Central memory CD4-positive, alpha-beta T cell (primary cell): ENCODE measurements at places on chromosomes 6 and 20.
A peak's percentile ranks its signal among the peaks of the same experiment; 100 is the strongest.

DNA sequence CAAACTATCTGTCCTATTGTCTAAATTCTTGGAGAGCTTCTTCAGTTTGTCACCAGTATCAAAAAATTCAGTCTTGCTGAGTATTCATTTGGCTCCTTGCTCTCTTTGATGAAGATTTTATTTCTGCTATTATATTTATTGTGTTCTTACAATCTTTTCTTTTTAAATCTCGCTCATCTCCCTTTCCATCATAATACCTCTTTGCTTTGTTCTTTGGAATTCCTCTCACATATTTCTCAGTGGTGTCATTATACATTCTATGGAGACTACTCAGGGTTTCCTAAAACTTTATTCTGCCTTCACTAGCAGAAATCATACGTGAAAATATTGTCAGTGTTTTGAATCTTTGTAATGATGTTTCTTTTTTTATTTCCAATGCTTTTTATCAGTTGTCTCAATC is 445.2 kb upstream of the ID4 start:
- no peak for DNase-seq

DNA sequence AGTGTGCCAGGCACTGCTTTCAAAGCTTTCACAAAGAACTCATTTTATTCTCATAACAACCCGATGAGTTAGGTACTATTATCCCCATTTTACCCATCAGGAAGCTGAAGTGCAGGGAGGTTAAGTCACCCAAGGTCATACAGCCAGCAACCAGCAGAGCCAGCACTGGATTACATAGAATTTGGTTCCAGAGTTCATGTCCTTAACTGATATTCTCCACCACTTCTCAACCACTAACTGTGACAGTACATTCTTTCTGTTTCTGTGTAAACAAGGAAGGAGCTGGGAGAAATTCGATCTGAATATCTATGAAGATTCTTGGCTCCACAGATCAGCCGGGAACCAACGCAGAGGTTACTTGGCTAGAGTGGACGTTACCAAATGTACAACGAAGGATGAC is 98.0 kb downstream of the KIF16B start:
- DNase-seq: no peak

DNA sequence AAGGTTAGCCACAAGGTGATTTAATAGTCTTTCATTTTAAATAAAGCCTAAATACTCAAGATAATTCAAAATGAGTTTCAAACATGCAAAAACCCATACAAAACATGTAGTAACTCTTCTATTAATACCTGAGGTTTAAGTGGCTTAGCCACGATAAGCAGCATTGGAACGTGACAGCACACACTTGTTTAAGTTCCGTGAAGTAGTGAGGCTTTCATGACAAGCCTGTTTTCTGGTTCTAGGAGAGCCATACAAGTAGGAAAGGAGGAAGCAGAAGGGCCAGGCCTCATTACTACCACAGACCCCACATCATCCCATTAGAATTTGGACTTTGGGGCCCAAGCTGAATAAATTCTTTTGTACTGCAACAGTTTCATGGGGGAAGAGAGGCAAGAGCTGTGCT is 54.3 kb upstream of the PRND start:
- no peak for DNase-seq

DNA sequence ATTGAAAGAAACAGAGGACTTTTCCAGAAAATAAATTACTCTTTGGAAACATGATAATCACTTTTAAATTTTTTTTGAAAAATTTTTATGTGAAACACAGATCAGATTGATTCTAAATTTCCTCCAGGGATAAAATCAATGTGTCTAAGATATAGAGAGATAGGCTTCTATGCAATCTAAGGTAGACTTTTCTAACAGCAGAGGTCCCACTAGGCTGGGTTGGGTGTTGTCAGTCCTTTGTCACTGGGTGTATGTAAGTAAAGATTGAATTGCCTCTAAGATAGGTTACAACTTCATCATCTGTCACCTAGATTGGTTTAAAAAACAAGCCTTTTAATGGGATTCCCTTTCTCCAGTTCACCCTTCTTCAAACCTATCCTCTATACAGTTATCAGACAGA is 449.9 kb downstream of the DHX35 start:
- DNase-seq: no peak

DNA sequence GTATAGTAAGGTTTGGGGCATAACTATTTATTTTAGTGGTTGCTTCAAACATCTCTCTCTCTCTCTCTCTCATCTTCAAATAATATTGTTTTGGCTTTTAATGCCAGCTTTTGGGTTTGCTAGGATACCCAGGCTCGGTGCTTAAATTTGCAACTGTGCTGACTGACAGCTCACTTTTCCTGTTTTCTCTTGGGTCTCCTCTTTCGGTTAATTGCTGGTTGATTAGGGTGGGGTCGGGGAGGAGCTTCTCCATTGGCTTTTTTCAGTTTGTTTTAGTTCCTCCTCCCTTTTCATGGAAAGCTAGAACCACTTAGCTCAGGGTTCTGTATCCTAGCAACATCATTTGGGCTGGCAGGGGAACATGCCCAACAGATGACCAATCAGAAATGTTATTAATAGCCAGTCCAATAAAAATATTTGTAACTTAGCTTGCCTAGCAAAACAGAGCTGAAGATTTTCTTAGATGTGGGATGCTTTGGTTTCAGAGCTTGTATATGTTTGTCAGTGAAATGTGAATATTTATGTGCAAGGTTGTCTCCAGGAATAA is 11.3 kb downstream of the TFAP2B start:
- DNase-seq: no peak

GRCh38 chr6:71038711-71039344 is 82.0 kb upstream of the B3GAT2 start:
- DNase-seq: no peak

DNA sequence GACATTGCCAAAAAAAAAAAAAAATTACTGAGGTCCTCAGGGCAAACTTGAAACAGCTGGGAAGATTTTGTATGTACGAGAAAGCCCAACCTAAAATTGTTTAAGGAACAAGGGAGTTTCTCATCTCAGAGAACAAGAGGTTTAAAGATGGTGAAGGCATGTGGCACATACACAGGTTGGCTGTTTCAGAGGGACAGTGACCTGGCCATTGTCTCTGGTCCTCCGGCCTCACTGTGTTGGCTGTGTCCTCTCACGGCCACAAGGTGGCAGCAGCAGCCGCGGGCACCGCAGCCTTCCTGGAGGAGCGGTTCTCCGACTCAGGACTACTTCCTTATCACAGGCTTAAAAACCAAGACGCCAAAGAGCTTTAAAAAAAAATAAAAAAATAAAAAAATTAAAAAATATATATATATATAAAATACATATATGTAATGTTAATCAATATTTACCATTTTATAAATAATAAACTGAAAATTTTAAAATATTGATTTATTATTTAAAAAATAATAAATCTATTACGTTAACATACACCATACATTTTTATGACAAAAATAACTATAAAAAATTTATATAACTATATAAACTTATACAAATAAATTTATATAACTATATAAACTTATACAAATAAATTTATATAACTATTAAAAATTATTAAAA is 52.8 kb downstream of the GTF2H5 start:
- peak; percentile 67 for DNase-seq
